Occipital lobe (tissue), 3 donors: ENCODE measurements at places on chromosomes 12 and 14.
A peak's percentile ranks its signal among the peaks of the same experiment; 100 is the strongest.

- no peak for DNase-seq
Measured at GRCh38 chr14:95222151-95222631, 64.9 kb upstream of the DICER1 start.

DNA sequence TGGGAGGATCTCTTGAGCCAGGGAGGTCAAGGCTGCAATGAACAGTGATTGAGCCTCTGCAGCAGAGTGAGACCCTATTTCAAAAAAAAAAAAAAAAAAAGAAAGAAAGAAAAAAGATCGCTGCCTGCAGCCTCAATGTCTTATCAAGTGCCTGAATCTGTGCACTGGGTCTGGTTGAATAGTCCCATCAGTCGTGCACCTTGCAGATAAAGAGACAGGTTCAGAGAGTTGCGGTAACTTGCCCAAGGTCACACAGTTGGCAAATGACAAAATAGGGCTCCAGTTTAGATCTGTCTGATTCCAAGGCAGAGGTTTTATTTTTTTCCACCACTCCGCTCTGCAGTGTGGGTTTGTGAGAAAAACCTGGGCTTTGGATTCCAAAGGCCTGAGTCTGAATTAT lies 649 bp upstream of the PLA2G1B start:
- no peak for DNase-seq

GRCh38 chr14:59215322-59215721 lies 26.9 kb downstream of the DAAM1 start:
- DNase-seq, result peak; percentile 67

GRCh38 chr12:78540606-78541336 lies 323.8 kb upstream of the SYT1 start:
- DNase-seq, result no peak

GRCh38 chr14:34356264-34356654 lies 105.8 kb downstream of the SPTSSA start:
- DNase-seq, result no peak

DNA sequence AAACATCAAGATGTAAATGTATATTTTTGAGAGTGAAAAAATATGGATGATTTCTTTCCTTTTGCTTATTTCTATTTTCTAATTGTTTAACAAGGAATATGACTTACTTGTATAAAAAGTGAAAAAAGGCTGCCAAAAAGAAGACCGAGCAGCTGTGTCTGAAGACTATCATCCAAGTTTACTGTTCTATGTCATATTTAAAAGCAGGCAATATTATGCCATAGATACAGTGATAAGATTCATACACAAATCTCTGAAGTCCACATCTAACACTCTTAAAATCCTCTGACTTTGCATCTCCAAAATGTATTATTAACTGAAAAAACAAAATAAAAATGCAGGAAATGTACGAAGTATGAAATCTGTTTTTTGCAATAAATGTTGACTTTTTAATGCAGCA lies 109.1 kb downstream of the SEC23A start:
- no peak for DNase-seq

DNA sequence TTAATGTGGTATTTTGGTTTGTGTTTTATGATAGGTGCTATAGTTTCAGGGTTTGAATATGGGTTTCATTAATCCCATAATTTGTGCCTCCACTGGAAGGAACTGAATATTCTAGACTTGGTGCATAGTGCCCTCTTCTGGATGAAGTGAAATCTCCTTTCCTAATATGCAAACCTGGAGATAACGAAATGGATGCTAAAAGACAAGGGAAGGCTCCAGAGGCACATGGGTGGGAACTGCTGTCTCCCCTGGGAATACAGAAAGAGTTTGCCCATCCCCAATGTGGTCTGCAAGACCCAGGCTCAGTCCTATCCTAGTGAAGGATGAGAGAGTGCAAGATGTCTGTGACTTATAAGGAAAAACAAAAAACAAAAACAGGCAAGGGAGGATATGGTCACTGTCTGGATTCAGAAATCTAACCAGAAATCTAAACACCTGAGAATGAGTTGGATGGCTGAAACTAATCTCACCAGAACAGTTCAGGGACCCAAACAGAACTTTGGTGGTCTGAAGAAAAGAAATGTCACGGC lies 142.3 kb upstream of the TMPO start:
- no peak for DNase-seq

GRCh38 chr14:102872020-102872419 lies 50.4 kb upstream of the AMN start:
- no peak for DNase-seq

DNA sequence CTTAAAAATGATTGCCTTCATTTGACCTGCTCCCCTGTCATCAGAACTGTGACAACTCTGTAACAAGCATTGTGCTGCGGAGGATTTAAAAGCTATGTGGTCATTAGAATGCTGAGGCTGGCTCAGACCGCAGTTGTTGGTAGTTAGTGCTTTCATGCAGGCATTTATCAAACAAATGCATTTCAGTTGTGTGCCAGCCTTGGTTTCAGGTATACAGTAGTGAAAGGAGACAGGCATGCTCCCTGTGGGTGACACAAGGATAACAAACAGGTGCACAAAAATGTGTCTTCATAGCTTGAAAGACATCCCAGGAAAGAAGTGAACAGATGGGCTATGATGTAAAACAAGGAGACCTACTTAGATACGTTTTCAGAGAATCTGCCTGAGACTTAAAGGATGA lies 60.6 kb downstream of the MARK3 start:
- DNase-seq, result peak; percentile 19

- DNase-seq, result no peak
Measured at GRCh38 chr12:113368331-113368730, 9.9 kb downstream of the PLBD2 start.

- DNase-seq, result no peak
Measured at GRCh38 chr14:98724734-98725133, 547.3 kb downstream of the BCL11B start.

DNA sequence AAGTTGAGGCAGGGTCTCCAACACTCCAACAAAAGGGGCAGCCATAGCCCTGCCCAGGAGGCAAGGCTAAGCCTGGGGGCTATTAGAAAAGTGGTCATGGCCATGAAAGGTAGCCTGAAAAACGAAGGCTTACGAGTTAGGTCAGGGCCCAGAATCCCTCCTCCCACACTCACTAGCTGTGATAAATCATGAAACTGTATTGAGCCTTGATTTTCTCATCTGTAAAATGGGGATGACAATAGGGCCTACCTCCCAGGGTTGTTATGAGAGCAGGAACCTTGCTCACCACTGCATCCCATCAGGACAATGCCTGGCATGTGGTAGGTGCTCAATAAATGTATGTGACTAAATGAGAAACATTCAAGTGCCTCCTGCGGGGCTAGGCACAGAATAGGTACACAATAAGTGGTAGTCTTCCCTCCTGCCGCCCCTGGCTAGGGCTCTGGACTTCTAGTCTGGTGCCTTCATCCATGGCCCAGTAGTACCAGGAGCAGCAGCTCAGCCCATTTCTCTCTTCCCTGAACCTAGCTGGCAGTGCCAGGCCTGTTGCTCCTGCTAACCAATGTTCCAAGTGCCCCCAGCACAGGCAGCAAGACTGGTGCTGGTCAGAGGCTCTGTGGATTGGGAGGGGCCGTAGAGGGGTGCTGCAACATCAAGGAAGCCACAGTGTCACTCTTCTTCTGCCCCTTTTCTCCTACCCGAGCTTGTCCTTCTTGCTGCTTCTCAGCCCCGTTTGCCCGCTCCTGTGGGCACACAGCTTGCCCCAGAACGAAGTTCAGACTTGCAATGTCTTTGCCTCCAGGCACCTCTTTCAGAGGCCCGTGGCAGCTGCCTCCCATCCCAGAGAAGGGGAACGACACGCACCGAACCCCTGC lies 7.8 kb downstream of the PGF start:
- DNase-seq, result no peak

DNA sequence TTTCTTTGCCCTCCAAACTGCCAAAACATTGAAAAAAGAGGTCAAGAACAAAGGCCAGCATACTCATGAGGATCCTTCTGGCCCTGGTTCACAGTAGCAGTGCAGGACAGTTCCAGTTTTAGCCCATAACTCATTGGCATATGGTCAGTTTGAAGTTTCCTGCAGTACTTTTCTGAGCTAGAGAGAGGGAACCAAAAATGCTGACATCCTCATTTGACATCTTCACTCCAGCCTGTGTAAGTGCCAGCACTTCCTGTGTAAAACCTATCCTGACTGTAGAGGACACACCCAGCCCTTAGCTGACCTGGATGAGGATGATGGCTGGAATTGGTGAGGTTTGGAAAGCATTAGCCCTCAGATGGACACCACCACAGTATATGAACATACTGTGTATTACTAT lies 84.1 kb downstream of the FGD4 start:
- DNase-seq, result no peak

GRCh38 chr14:92551044-92551841 lies 37.7 kb downstream of the RIN3 start:
- no peak for DNase-seq

- DNase-seq, result peak; percentile 88
Measured at GRCh38 chr12:31659087-31659942, at the start of gene ETFBKMT. Gene ETFBKMT, plus strand, starts transcription at chr12:31659688. Its CDS starts 2,266 bp downstream, at chr12:31661954.

DNA sequence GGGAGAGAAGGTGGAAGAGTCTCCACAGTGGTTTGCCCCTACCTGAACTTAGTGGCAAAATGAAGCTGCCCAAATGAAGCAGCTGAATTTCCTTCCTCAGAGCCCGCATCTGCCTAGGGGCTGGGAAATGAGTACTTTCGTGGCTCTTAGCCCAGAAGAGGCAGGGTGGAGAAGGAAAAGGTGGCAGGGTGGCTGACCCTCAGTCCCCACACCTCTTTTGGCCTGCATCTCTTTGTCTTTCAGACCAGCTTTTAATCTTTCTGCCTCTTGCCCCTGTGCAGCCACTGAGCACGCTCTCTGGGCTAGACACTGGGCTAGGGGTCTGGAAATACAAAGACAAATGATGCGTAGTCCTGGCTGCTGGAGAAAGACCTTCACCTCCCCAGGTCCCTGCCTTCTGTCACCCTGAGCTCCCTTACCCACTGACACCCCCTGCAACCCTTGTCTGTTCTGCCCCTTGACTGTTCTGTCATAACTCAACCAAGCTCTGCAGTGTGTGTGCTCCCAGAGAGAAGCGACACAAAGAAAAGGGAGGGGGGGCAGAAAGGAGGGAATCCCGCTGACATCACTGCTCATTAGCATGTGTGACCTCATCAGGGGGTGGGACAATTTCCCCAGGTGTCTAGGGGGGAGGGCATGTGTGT lies 371 bp upstream of the REM2 start:
- no peak for DNase-seq

GRCh38 chr14:68794130-68794850 lies 1.4 kb upstream of the ZFP36L1 start:
- peak; percentile 36 for DNase-seq

GRCh38 chr14:104643306-104643705 lies 38.7 kb upstream of the TMEM179 start:
- DNase-seq, result no peak

DNA sequence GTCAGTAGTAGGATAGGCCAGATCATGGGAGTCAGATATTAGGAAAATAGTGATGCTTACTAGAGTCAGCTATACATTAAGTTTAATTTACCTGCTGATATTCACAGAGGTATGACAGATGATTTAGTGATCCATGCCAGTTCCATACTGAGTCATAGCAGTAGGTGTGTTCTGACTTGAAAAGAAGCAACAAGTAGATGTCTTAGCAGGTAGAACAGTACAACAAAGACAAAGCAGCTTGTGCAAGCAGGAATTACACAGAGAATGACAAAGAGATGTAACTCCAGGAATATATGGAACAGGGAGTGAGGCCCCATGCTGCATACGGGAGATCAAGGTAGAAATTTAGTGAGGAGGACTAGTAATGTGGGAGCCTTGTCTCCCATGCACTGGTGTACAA lies 556.9 kb downstream of the SLC16A7 start:
- no peak for DNase-seq

DNA sequence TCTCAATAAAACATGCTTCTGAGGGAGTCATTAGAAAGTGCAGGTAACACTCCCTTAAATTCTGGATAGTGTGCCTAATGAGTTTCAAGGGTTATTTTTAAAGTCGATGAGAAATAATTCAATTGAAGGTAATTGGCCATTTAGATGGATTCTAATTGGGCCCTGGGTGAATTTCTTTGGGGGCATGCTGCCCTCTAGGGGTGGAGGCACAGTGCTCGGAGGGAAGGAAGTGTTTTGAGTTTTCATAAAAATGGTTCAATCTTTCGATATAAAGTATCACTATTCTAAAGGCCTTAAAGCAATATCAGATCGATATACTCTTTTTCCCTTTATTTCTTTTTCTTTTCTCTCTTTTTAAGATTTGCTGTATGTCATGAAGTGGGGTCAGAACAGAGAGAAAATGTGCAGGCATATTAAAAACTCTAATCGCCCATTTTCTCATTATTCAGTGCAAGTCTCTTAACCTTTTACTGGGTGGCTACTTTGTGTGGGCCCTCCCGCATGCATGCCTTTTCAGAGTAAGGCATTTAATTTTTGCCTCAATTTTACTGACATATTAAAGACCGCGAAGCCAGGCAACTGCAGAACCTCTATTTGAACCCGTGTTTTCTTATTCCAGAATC lies 25.5 kb downstream of the NKX2-8 start:
- no peak for DNase-seq

DNA sequence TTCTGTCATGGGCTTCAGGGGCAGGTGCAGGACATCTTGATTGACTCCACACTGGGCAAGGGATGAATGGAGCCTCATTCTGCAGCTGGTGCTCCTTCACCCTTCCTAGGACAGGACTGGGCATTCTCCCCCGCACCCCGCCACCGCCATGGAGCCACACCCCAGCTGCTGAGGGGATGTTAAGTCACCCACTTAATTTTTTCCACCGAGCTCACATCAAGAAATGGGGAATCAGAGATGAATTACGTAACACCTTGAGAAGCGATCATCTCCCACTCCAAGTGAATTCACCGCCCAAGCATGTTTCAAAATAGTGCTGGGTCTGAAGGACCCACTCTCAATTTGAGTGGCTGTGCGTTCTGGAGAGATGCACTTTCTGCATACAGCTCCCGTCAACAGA lies 94.2 kb downstream of the EML1 start:
- no peak for DNase-seq

DNA sequence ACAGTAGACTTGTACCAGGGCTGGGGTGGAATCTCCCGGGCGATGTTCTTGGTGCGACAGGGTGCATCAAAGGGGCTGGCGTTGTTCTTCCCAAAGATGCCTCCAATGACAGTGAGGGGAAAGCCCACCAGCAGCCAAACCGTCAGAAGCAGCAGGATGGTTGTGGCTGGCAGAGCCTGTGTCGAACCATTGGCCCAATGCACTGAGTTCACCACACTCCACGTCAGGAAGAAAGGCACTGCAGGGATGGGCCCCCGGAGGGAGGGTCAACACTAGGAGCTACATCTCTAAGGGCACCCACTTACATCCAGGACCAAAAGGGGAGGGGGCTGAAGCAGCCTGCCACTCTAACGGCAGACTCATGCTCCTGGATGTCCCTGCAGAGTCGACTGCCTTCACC lies 1.8 kb upstream of the IPO4 start:
- no peak for DNase-seq
